ENCODE measurements at places on chromosomes 3 and 15. TPM values are rescaled to one million over a fixed set of nuclear protein-coding genes. Genes with fewer than 3 reads are reported as not detected.

SCAMP2 gene
- total RNA-seq = 113 TPM

DNA sequence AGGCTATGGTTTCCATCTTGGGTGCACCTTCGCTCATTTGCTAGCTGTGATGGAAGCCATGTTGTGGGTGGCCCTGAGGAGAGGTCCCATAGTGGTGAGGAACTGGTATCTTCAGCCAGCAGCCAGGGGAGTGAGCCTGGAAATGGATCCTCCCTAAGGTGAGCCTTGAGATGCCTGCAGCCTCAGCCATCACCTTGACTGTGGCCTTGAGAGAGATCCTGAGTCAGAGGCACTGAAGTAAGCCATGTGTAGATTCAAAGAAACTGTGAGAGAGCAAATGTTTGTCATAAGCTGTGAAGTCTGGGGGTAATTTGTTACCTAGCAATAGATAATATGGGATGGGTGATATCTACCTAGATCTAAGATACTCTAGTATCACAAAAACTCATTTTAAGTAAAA, 105.3 kb downstream of the SNRK start:
- H3K4me1 ChIP-seq = peaks cover 38% of the 10 kb centered on the region
- H3K27me3 ChIP-seq = no peaks in the 10 kb centered on the region
- H3K27ac ChIP-seq = peak overlapping the region; percentile 88
- no peak overlapping the region for H3K4me3 ChIP-seq

DNA sequence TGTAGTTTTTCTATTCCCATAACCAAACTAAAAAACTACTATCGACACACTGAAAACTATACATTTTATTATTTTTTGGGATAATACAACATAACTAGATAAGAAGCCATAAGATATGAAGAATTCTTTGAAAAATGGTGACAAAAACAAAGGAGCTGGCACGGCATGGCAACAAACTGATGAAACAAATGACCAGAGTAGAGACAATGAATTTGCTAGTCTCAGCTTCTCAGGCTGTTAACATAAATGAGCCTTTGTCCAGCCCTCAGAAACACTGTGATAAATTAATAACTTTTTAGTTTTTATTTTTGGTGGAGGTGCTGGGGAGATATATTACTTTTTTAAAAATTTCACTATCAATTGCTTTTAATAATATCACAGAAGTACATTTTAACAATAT, 100.7 kb downstream of the SMARCC1 start:
- no peaks in the 10 kb centered on the region for H3K4me1 ChIP-seq
- H3K27me3 ChIP-seq = no peaks in the 10 kb centered on the region
- no peak overlapping the region for H3K4me3 ChIP-seq
- DNase-seq = no peak
- no peak overlapping the region for H3K27ac ChIP-seq

DNA sequence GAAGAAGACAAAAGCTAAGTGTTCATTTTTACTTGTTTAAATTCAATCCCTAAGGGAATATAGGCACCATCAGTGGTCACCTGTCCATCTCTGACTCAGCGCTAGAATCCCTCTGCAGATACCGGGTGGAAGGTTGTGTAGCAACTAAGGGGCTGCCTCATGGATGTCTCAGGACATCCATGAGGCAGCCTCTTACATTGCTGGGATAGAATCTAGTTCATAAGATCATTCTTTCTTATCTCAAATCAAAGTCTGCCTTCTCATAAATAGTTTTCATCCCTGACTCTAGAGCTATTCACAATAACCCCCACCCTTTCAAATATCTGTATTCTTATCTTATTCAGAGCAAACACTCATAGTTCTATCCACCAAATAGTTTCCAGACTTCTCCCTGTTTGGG, 38.1 kb downstream of the HSPBAP1 start:
- H3K27me3 ChIP-seq = no peaks in the 10 kb centered on the region
- no peak for DNase-seq
- no peak overlapping the region for H3K27ac ChIP-seq
- peaks cover 6% of the 10 kb centered on the region for H3K4me1 ChIP-seq
- no peak overlapping the region for H3K4me3 ChIP-seq

GRCh38 chr3:71371282-71371681, 212.2 kb downstream of the FOXP1 start:
- peak overlapping the region; percentile 99 for H3K27ac ChIP-seq
- H3K4me1 ChIP-seq = peaks cover 89% of the 10 kb centered on the region
- no peaks in the 10 kb centered on the region for H3K27me3 ChIP-seq

DNA sequence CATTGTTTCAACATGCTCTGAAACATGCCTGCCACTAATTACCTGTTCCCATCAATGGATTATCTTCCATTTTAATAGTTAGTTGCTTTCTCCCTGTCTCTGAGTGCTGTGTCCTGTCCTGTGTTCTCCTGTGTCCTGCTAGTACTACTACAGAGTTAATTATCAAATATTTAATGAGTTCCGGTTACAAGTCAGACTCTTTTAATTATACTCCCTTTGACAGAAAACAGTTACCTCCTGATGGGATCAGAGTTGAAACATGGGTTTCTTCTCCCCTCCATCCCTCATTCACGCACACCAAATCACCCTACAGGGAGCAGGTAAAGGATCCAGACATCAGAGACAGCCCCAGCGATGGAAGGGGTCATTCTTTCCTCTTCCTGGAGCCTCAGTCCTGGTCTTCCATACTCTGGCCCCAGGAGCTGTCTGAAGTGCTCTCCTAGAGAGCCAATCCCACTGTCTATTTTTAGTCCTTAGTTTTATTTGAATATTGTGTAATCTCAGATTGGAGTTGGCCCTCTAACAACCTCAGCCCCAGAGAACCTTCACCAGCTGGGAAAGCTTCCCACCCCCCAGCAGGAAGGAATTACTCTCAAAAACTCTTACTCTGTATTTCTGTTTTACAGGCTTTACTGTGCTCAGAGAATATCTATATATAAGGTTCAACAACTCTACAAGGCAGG, 137.0 kb upstream of the C2CD4B start:
- H3K4me1 ChIP-seq = peaks cover 8% of the 10 kb centered on the region
- no peak for DNase-seq
- peaks cover 11% of the 10 kb centered on the region for H3K27me3 ChIP-seq
- H3K27ac ChIP-seq = no peak overlapping the region
- no peak overlapping the region for H3K4me3 ChIP-seq
